ENCODE measurements at places on chromosomes 1 and 21.

DNA sequence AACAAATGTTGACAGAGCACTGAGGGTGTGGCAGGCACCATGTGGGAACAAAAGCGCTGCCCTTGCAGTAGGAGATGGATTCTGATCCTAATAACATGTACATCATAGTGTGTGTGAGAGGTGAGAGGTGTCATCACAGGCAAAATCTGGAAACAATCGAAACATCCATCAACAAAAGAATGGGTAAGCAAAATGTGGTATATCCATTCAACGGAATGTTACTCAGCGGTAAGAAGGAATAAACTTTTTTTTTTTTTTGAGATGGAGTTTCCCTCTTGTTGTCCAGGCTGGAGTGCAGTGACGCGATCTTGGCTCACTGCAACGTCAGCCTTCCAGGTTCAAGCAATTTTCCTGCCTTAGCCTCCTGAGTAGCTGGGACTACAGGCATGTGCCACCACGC, 112.3 kb downstream of the ACTL8 start:
- no peak for DNase-seq

GRCh38 chr1:219085988-219086387, 87.7 kb upstream of the LYPLAL1 start:
- DNase-seq: no peak

DNA sequence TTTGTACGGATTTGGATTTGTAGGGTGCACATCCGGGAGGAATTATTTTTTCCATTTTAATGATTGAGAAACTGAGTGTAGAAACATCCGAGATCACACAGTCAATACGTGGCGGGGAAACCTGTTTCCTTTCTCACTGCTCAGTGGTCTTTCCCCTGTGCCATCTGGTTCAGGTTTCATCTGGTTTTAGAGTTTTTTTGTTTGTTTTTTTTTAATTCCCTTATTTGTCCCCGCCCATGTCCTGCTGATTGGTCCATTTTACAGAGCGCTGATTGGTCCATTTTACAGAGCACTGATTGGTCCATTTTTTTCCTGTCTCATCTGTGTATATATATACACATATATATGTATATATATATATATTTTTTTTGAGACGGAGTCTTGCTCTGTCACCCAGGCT, 6.0 kb downstream of the TRPM2 start:
- no peak for DNase-seq

DNA sequence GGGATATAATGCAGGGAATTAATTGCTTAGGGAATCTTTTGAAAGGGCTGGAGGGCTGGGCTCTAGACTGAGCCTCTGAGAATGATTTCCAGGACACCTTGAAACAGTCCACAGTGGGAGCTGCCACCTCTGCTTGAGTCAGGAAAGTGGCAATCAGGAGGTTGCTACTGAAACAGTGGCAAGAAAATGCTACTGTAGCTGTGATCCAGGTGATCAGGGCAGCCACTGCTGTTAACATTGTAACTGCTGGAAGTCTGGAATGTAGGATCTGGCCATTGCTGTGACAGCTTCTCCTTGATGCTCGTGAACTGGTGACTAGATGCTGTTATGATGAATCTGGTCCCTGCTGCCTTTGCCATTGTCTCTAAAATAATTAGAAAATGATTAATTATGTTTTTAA, 12.8 kb downstream of the MAGI3 start:
- no peak for DNase-seq

- no peak for DNase-seq
Observed at GRCh38 chr1:20426923-20427322, 59.1 kb downstream of the CAMK2N1 start.

- DNase-seq: no peak
Observed at GRCh38 chr21:31665397-31665796, 5.9 kb downstream of the SOD1 start.

DNA sequence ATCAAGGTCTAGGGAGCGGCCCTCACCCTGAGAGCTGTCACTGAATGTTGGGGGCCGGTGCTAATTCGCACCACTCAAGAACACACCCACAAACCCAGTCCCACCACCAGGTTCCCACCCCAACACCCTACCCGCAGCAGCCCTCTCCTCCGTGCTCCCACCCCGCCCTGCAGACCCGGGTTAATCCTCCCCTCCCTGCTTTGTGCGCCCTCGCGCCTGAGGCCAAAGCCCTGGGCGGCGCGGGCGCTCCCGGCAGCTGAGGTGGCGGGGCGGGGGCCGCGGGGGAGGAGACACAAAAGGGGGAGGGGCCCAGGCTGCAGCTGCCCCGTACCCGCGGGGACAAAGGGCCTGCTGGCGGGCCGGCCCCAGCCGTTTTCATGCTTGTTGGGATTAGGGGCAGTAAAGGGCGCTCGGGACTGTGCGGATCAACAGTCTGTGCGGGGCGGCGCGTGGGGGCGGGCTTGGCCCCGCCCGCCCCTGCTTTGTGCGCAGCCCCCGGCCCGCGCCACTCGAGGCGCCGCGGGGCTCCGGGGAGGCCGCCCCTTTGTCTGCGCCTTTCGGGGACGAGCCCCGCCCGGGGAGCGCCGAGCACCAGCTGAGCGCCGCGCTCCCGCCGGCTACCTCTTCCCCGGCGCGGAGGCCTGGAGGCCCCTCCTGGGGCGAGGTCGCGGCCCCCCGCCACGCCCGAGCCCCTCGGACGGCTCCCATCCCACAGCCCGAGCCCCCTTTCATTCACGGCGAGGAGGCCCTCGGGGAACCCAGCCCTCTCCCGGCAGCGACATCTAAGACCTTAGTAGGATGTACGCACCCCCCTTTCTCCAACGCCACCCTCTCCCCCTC, 10.9 kb downstream of the C1orf216 start:
- DNase-seq: no peak

DNA sequence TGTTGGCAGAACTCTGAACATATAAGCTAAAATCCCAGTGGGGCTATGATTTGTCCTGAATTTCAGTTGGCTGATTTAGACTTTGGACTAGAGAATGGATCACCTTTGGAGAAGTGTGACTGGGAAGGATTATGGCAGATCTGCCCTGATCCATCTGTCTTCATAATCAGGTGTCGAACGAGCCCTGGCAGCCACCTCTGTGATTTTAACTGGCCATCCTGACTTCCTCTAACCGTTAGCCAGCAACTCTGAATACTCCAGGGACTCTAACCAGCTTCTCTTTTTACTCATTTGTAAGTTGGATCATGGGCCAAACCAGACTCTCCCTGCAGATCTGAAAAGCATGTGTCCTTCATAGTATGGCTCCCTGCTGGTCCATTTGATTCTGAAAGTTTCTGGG, 32.0 kb downstream of the ACTN2 start:
- no peak for DNase-seq

DNA sequence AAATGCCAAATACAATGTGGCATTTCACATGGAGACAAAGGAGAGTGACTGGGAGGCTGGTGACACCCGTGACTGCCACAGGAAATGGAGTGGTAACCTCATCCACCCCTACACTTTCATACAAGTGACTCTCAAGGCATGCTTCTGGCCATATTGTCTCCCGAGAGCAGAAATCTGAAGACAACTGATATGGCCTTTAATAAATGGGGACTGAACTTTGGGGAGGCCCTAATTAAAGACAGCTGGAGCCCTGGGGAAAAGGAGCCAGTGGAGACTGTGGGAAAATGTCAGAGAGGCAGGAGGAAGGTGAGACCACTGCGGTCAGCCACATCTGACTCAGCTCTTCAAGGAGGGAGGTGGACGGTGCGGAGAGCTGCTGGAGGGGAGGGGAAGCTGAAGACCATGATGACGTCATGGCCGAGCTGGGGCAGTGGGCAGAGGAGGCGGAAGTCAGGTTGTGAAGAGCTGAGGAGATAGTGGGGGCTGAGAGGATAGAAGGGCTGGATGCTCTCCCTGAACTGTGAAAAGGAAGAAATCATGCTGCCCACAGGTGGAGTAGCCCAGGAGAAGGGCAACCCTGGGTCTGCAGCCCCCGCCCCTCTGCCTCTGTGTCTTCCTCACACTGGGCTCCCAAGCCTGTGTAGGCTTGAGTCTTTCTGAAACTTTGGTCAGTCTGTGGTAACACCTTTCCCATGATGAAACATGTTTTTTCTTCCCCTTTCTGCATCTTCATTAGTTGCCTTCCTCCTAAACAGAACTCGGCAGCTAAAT, 14.0 kb upstream of the NCF2 start:
- DNase-seq: no peak

GRCh38 chr1:30032302-30032701, 691.1 kb downstream of the MATN1 start:
- no peak for DNase-seq

DNA sequence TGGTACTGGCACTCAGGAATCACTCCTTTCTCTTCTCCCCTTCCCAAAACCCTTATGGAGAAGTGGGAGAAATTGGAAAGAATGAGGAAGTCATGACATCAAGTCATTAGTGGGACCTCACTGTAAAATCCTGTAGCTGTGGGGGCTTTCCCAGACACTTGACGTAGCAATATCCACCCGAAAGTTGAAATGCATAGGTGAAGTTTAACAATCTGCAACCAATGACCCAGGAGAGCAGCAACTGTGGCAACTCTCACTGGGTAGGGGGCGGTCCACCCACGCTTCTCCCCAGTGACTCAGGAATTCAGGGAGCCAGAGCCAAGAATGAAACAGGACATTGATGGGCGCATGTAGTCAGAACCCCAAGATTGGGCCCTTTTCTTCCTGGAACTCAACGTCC, 27.0 kb downstream of the ABCA4 start:
- DNase-seq: no peak

GRCh38 chr1:18010945-18011344, 96.7 kb upstream of the IGSF21 start:
- no peak for DNase-seq

DNA sequence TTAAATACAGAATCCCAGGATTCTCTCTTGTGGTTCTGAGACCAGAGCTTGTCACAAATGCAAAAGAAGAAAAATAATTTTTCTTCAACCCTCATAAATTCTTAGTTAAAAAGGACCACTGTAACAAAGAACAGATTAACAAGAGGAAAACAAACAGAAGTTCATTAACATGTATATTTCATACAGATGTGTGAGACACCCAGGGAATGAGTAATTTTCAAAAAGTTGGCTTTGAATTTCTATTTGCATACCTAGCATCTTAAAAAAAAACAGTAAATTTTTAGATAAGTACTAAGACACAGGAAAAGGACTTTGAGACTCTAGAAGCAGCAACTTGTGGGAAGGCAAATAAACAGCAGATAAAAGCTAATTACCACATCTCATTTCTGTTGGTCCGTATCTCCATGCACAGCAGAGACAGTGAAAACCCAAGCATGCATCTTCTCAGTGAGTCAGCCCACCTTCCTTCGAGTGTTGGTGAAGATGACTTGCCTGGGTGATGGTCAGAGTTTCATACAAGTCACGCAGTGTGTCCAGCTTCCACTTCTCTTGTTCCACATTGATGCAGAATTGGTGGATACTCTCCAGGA, 399.9 kb upstream of the ADAMTS5 start:
- no peak for DNase-seq

DNA sequence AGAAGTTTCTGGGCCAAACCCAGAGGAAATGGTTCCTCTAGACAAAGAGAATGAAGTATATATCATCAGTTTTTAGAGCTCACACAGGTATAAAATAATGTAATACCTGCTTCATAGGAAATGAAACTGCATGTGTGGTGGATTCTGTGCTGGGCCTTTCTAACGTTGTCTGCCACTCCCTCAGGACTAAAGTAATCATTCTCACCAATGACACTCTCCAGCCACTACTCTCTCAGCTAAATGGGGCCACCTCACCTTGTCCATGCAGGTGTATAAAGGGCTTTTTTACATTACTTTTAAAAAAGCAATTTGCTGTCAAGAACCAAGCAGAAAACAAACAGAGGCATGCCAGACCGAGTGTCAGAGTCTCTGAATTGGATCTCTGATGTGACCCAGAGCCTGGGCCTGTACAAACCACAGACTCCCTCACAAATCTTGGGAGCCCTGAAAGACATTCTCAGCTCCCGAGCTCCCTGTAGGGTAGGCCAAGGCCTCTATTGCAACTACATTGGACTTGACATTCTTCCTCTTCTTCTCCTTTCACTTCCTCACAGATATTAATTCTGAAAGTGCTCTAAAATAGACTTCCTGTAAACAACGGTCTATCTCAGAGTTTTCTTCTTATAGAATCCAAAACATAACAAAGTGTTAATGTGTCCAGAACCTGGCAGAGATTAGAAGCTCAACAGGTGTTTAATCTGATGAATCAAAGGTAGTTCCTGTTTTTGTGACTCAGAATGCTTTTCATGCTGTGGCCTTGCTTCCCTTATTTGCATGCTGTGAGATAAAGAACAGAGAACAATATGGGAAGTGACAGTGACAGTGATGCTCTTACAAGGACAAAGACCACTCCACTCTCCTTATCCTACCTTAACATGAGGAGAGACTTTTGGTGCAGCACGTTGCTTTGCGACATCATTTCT, 8.6 kb downstream of the AIM2 start:
- no peak for DNase-seq

DNA sequence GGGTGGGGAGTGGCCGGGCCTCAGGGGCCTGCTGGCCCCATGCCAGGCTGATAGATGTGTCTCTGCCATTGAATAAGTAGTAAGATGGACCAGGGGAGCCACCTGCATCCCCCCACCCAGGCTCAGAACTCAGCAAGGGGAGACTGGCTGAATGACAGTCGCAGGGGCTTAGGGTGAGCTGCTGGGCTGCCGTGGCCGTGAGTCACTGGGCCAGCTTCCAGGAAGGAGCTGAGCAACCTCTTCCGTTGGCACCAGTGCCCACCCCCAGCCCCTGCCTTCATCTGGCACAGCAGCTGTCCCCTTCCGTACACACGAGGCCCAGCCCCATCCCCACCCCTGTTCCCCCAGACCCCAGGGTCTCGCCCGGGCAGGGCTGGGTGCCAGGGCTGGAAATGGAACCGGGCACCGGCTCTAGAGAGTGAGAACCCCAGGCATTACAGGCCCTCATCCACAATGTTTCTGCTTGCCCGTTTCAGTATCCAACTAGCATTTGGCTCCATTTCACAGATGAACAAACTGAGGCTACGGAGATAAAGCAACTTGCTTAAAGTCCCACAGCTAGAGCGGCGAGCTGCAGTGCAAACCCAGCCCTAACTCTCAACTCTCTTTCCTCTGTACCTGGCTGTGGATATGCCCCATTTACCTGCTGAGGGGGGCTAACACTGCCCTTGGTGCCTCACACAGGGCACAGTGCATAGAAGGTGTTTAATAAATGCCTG, 10.2 kb downstream of the WNT4 start:
- no peak for DNase-seq

GRCh38 chr1:2604844-2605508, 18.4 kb downstream of the PRXL2B start:
- DNase-seq: no peak

DNA sequence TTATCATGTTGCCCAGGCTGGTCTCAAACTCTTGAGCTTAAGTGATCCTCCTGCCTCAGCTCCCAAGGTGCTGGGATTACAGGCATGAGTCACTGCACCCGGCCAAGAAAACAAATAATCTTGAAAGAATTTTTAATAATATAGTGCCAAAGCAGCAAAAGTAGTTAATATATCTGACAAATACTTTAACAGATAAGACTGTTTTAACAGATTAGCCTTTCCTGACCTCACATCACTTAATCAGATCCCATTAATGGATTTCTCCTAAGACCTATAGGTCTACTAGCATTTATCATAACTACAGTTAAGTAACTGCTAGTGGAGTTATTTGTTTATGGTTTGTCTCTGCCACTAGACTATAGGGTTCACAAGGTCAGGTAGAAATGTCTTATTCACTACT, 61.1 kb upstream of the HP1BP3 start:
- no peak for DNase-seq
